ENCODE measurements at places on chromosomes 12 and 14. TPM values are rescaled to one million over a fixed set of nuclear protein-coding genes. Genes with fewer than 3 reads are reported as not detected.

GRCh38 chr12:60724475-60724874 lies 1128.6 kb downstream of the SLC16A7 start:
- DNase-seq = no peak

GRCh38 chr12:55692631-55693322 lies 14.9 kb downstream of the ITGA7 start:
- no peak for DNase-seq

- DNase-seq = no peak
Measured at GRCh38 chr14:35806006-35806907, 2.8 kb downstream of the RALGAPA1 start.

- no peak for DNase-seq
Measured at GRCh38 chr14:95257521-95257920, 62.2 kb downstream of the CLMN start.

Gene KLHL33
- total RNA-seq = 1.7 TPM

All from prostate gland (tissue), 2 donors.